GM10248 (cell line): ENCODE measurements at places on chromosomes 2 and 18.

GRCh38 chr2:43013821-43014345 lies 212.5 kb downstream of the ZFP36L2 start:
- DNase-seq: no peak

DNA sequence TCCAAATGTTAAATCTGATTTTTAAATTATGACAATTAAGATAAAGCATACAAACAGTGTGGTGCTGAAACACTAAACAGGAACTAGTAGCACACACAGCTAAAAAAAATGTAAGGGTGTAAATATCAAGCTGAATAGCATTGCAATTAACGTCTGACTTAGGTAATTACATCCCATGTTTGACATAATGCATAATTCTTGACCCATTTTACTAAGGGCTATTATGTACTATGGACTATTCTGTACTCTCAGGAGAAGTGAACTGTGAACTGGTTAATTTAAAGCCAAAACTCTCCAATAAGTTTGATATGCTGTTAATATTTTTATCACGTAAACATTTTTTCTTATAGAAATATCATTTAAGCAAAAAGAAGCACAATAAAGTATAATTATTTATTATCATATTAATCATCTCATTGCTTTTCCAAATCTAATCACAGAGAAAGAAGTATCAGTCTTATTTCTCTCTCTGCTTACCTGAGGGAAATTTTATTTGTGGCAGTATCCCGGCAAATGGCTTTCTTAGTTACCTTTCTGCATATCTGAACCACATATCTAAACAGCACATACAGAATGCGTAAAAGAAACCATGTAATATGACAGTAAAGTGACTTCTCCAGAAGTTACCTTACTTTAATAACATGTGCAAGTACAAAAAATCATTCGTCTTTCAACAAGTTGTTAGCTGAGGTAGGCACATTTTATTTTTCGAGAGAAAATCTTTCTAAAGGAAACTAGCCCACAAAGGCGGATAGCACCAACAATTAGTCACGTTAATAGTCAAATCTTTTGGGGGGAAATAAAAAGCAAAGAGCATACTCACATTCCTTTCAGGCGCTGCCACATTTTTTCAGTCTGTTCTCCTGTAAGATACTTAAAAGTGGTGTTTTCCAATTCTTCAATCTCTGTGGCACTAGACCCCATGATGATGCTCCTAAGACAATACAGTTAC lies 94.9 kb upstream of the PDE1A start:
- DNase-seq: no peak

- DNase-seq: no peak
Observed at GRCh38 chr2:137050949-137051348, 285.6 kb downstream of the THSD7B start.

GRCh38 chr18:54873884-54874255 lies 45.6 kb downstream of the RAB27B start:
- no peak for DNase-seq

DNA sequence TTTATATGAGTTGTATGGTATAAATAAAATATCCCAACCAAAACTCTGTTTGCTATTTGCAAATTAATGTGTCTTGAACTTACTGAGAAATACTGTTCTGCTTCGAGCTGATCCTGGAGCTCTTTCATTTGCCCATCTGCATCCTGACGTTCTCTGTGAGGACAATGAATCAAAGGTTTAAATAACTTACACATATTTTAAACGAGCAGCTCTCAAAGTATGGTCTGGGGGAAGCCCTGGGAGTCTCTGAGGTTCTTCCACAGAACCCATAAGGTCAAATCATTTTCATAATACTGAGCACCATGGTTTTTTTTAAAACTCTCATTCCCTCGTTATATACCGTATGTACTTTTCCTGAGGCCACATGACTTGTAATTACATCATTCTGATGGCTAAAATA lies 46.7 kb downstream of the SLC66A3 start:
- DNase-seq: no peak

GRCh38 chr18:1053331-1054315 lies 149.0 kb downstream of the ADCYAP1 start:
- no peak for DNase-seq
